ENCODE measurements at places on chromosomes 13 and 19.

DNA sequence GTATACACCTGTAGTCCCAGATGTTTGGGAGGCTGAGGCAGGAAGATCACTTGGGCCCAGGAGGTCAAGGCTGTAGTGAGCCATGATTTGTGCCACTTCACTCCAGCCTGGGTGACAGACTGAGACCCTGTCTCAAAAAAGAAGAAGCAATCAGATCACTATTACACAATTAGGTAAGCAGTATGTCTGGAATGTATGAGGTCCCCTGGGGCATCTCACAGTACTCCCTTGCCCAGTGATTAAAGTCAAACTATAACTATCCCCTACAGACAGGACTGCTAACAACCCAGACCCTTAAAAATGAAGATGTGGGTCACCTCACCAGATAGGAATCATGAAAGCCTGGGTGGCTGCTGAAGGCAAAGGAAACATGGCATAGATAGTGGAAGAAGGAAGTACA, 9.4 kb upstream of the PAN3 start:
- DNase-seq, result no peak

DNA sequence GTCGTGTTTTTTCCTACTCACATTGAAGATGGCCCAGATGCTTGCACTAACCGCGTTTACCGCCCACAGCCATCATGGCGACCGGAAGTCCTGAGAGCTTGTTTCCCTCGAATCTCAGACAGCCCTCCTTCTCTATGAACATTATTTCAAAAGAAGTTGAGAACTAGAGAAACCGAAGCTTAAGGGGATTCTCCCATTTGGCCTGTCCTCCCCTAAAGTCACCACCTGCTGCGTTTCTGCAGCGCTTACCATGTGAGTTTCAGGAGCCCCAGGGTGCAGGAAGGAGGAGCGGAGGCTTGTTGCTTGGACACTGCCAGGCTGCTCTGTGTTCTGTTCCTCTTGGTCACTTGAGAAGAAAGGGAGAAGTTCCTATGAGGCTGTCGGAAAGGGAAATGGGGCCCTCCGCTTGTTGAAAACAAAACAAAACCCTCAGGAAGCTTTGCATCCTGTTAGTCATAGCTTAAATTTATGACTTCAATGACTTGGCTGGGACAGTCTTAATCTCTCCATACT, 6.2 kb downstream of the CARD8 start:
- DNase-seq, result no peak

GRCh38 chr19:51472607-51473006, 5.7 kb upstream of the CEACAM18 start:
- DNase-seq, result no peak

DNA sequence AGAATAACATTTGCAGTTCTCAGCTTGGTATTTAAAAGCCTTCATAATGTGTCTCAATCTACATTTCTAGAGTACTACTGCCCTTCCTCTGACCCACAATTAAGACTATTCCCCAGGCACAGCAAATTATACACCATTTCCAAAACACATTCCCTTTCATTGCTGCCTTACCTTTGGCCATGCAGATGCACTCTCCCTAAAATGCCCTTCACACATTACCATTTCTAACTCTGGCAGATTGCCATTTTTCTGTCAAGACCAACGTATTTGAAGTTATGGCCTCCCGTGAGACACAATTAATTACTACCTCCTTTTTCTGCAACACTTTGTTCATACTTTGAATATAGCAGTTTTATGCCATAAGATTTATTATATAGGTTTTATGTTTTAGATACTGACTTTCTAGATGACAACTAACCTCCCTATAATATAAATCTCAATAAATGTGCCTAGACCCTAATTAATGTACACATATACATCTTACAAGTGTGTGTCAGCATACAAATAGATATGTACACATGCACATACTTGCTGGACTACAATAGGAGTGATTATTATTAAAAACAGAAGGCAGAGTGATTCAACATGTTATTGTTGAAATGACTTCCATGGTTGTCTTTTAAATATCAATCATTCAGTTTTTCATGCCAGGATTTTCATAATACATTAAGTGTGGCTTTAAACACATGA, 2902.5 kb downstream of the PCDH9 start:
- DNase-seq, result no peak

- DNase-seq, result no peak
These were observed 226.6 kb downstream of the PCCA start for GRCh38 chr13:100315522-100315921.

DNA sequence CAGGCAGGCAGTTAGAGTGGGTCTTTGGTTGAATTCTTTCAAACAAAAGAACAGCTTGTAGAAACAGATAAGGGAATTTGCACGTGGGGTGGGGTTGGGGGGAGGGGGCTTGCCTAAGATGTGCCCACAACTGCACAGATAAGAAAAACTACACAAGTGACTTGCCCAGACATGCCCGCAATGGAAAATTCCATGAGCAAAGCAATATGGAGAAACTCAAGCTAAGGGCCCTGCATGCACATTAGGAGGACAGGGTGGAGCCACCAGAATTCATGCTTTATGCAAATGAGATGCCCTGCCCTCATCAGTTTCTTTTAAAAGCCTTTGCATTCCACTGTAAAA, 755.6 kb upstream of the MIR17HG start:
- DNase-seq, result no peak

DNA sequence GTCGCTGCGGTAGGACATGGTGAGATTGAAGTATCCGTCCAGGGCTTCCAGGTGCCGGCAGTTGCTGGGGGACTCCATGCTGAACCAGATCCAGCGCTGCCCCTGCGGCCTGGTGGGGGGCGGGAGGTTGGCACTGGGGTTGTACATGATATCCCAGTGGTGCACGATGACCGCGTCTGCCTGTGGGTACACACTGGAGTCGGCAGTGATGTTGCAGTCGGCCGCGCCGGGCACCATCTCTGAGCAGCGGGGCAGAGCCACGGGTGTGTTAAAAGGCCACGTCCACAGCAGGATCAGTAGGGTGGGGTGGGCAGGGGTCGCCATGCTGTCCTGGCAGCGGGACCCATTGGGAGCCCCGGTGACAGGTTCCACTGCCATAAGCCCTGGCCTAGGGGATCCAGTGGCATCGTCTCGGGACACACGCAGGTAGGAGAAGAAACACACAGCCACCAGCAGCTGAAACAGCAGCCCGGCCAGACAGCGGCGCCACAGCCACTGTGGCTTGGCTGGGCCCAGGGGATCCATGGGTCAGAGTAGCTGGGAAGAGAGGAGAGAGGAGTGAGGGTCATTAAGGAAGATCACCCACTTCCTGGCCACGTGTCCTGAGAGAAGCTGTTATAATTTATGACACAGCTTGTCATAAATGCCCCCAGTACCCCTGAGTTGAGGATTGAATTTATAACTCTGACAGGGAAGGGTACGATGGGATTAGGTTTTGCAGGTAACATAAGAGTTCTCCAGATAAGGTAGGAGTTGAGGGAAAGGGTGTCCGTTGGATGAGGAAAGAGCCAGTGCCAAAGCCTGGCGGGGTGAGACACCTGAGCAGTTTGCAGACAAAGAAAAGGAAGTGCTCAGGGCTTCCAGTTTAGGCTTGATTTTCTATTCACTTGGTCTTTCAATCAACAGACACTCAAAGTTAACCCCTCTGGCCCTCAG, 2.9 kb downstream of the FUT5 start:
- no peak for DNase-seq

DNA sequence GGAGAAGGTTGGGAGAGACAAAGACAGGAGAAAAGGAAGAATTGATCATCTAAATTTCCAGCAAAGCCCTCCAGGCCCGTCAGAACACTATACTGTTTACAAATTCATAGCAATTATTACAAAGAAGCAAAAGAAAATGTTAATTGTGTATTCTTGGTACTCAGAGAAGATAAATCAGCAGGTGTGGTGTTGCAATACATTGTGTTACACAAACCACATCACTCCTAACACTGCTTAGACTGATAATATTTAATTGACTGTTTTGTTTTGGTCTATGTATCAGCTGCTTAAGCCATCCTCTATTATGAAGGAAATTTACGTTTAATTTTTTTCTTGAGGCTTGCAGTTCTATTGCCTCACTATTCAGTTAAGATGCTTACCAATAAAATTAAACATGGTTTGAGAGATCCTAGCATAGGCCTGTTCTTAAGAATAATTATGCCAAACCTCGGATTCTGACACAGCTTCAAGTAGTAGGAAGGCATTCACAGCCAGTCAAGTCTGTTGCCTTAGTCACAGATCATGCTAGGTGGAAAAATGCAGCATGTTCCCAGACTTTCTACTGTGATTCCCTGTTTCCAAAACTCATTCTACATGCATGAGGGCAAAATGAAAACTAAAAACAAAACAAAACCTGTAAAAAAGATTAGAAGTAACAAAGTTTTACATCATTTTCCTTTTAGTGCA, 129.2 kb downstream of the TBC1D4 start:
- no peak for DNase-seq

DNA sequence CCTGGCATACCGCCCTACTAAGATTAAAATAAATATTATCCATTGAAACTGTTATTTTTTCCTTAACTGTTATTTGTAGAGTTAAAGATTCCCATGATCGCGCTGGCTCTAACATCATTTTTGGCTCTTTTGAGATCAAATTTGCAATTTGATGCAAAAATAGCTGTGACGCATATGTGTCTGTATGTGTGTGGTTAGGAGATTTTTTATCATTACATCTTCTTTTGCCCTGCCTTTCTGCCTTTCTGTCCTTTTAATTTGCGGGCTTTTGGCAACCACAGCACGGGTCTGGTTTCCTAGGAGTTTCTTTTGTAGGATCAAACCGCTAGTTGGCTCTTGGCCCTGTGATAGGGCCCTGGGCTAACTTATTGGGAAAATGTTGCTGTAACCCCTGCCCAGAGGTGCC, 37.3 kb upstream of the ALOX5AP start:
- no peak for DNase-seq

DNA sequence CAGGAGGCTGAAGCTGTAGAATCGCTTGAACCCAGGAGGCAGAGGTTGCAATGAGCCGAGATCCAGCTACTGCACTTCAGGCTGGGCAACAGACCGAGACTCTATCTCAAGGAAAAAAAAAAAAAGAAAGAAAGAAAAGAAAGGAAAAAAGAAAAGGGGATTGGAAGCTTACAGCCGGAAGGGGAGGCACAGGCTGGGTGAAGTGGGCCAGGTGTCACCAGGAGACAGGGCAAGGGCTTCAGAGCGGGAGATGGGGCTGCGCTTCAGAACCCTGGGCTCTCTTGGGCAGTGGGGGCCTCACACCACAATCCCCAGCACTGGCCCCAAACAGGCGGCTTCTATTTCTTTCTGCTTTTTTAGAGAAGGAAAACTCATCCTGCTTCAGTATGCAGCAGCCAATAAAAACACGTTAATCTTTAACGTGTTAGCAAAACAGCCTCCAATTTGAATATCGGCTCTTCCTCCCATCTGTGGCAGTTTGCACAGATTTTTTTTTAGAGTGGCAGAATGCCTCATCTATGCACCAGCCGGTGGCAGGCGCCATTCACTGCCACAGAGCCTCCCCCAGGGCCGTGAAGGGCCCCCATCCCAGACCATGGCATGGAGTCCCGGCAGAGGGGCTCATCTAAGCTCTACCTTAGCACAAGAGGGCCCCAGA, 46.6 kb upstream of the C19orf12 start:
- DNase-seq, result no peak

DNA sequence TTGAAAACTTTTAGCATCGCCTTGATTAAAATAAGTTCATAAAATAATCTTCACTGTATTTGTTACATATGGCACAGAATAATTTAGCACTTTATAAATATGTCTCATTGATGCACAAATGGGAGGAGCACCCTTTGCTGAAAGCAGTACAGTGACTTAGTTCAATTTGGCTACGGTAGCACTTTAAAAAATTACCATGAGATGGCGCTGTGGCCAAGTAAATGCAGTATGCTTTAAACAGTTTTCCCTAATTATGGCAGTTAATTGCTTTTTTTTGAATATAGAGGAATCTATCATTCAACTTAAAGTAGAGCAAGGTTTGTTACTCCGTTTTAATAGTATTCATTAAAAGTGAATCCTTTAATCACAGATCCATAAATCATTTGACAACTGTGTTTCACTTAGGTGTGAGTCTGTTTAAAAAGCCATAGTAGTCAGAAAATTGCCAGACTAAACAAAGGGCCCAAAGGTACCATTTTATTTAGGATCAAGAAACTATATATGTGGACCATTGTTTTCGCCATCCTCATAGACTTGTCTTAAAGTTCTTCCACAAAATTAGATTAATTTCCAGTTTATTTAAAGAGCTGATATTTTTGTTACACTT, 34.7 kb upstream of the ESD start:
- DNase-seq, result peak; percentile 57

DNA sequence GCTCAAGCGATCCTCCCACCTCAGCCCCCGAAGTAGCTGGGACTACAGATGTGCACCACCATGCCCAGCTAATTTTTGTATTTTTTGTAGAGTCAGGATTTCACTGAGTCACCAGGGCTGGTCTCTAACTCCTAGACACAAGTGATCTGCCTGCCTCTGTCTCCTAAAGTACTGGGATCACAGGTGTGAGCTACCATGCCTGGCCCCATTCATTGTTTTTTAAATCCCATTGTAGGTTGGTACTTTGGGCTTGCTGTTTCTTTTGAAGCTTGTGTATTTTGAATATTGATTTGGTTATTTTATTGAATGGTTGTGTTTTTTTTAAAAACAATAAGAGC, 26.7 kb downstream of the ZMYM2 start:
- no peak for DNase-seq

DNA sequence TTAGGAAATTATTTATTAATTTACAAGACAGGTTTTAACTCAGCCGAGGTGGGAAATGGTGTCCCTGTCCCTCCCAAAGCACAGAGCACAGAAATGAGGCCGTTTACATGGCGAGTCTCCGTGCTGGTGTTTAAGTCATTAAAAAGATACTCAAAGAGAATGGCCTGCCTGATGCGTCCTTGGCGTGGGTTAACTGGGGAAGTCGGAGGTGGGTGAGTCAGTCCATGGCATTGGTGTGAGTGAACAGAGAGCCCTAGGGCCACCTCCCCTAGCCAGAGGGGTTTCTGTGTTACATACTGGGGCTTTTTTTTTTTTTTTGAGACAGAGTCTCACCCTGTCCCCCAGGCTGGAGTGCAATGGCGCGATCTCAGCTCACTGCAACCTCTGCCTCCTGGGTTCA, 3.9 kb downstream of the FEM1A start:
- DNase-seq, result no peak

DNA sequence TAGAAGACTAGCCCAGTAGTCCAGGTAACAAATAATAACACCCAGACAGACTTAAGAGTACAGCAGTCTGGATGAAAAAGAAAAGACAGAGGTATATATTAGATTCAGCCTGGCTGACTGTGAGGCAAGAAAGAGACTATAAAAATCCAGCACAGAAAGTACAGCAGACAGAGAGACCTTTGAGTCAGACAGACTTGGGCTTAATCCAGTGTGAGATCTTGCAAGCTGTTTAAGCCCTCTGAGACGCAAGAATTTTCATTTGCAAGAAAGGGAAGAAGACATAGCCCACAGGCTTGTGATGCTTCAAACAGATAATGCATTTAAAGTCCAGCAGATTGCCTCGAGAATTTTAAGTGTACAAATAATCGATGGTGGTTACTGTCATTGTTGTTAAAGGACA, 471.4 kb downstream of the LIG4 start:
- DNase-seq, result no peak
